Esophagus muscularis mucosa (tissue), 4 donors: ENCODE measurements at places on chromosomes 1 and 21. TPM values are rescaled to one million over a fixed set of nuclear protein-coding genes. Genes with fewer than 3 reads are reported as not detected.

ARHGAP30 gene
- 9.1 TPM for total RNA-seq

A3GALT2 gene
- total RNA-seq = not detected

DNA sequence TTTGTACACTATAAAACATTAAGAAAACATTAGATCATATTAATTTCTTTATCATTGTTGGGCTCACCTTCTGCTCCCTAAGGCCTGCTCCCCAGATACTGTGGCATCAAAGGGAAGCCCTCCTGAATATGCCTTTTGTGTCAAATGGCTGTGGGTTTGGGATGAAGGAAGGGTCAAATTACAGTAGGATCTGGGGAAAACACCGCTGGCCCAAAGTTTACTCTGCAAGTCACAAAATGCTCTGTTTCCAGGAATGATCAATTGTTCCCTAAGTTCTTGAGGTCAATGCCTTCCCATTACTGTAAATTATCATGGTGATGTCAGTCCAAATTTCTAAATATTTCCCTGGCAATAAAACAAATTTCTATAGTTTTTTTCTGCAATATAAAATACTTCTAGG is 6.8 kb upstream of the ITLN2 start:
- DNase-seq = no peak
- H3K4me3 ChIP-seq = no peak overlapping the region
- H3K36me3 ChIP-seq = no peaks in the 10 kb centered on the region
- H3K4me1 ChIP-seq = no peaks in the 10 kb centered on the region

- H3K4me1 ChIP-seq = no peaks in the 10 kb centered on the region
- H3K4me3 ChIP-seq = no peak overlapping the region
- no peaks in the 10 kb centered on the region for H3K27me3 ChIP-seq
- no peak for DNase-seq
- H3K36me3 ChIP-seq = no peaks in the 10 kb centered on the region
These were observed 215.4 kb downstream of the ASTN1 start for GRCh38 chr1:176949033-176949662.

DNA sequence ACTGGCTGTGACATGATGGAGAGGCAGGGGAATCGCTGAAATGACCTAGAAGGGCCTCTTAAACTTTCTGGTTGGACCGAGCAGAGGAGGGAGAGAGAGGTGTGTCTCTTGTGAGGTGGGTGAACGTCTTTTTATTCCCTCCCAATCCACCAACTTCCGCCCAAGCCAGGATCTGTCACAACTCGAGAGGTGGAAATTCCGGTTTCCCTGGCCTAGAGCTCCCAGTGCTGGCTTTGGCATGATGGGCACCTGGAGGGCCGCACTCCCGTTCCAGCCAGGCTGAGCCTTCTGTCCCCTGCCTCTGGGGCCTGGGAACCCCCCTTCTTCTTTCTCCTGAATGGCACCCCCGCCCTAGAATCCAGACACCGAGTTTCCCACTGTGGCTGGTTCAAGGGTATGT is at the start of gene SEMA4A:
TSS of gene SEMA4A (plus strand) at position 224 of the 400 bp plus-strand sequence. CDS start 994 bp downstream, outside the sequence.
- no peaks in the 10 kb centered on the region for H3K36me3 ChIP-seq
- H3K27ac ChIP-seq = no peak within 1 kb of the TSS
- no peaks in the 10 kb centered on the region for H3K4me1 ChIP-seq
- DNase-seq = no peak

GRCh38 chr21:35925497-35925896 is 134.8 kb downstream of the SETD4 start:
- peak; percentile 90 for DNase-seq
- no peak overlapping the region for H3K4me3 ChIP-seq
- no peaks in the 10 kb centered on the region for H3K4me1 ChIP-seq
- no peaks in the 10 kb centered on the region for H3K27me3 ChIP-seq
- H3K36me3 ChIP-seq = no peaks in the 10 kb centered on the region

DNA sequence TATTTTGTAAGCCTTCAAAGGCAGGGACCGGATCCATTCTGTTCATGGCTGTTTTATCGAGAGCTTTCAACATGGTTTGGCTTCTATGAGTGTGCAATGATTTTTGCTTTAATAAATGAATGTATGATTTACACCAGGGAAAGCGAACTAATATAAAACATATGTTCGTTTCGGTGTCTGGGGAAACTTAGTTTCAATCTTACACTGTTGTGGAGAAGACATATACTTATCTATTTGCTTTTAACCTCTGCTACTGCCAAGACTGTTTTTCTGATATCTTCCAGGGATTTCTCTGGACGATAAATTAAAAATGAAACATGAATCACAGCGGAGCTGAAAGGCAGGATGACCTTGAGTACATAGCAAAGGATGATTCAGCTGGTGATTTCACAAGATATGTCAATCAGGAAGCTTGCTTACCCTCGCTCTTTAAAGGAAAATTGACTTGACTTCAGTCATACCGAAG is 14.7 kb upstream of the CYYR1 start:
- H3K27ac ChIP-seq = no peak overlapping the region
- no peaks in the 10 kb centered on the region for H3K27me3 ChIP-seq
- H3K4me1 ChIP-seq = no peaks in the 10 kb centered on the region
- DNase-seq = no peak
- H3K4me3 ChIP-seq = peak overlapping the region; percentile 26

DNA sequence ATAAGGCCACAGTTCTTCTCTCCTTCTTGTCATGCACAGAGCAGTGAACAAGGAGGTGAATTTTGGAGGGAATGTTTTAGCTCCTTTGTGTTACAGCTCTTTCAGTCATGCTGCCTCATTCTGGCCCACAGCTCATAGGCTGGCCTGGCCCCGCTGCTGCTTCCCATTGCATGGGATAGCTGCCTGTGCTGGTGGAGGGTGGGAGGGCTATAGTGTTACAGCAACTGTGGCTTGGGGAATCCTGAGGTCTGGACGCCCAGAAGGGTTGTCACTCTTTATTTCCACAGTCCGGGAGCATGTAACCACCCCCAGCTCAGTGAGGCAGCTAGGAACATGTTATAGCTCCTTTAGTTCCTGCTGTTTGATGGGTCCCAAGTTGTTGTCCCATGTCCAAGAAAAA is 210.3 kb downstream of the AMY1C start:
- H3K4me1 ChIP-seq = no peaks in the 10 kb centered on the region
- H3K27me3 ChIP-seq = no peaks in the 10 kb centered on the region
- no peak overlapping the region for H3K4me3 ChIP-seq
- H3K36me3 ChIP-seq = no peaks in the 10 kb centered on the region
- H3K27ac ChIP-seq = no peak overlapping the region

GRCh38 chr1:158035014-158035413 is 41.6 kb downstream of the KIRREL1 start:
- no peak overlapping the region for H3K27ac ChIP-seq
- DNase-seq = no peak

- no peak overlapping the region for H3K27ac ChIP-seq
- no peaks in the 10 kb centered on the region for H3K27me3 ChIP-seq
- H3K36me3 ChIP-seq = no peaks in the 10 kb centered on the region
- no peaks in the 10 kb centered on the region for H3K4me1 ChIP-seq
These were observed 179.3 kb downstream of the BARHL2 start for GRCh38 chr1:90537606-90538362.

GRCh38 chr1:119713749-119714456 is 2.2 kb downstream of the PHGDH start:
- H3K4me1 ChIP-seq = peaks cover 39% of the 10 kb centered on the region
- no peaks in the 10 kb centered on the region for H3K27me3 ChIP-seq
- H3K4me3 ChIP-seq = no peak overlapping the region
- H3K27ac ChIP-seq = peak overlapping the region; percentile 88

DNA sequence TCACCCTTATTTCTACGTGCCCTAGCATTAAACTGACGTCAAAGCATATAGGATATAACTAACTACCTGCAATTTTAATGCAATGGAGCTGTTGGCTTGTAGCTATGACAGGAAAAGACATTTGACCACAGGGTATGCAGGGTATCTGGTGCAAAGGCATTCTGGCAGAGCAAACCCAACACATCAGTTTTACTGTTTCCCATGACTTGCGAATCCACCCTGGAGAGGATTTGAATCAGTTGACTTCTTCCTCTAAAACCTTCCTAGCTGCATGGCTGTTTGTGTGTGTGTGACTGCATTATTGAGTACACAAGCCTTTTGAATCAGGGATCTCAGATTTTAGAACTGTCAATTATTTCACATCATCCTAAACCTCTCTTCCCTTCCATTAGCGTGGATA is 41.7 kb upstream of the SYT14 start:
- H3K4me1 ChIP-seq = no peaks in the 10 kb centered on the region
- H3K4me3 ChIP-seq = no peak overlapping the region
- no peak for DNase-seq
- no peak overlapping the region for H3K27ac ChIP-seq
- no peaks in the 10 kb centered on the region for H3K27me3 ChIP-seq

GRCh38 chr1:17717594-17718535 is 37.3 kb upstream of the ACTL8 start:
- no peaks in the 10 kb centered on the region for H3K4me1 ChIP-seq
- no peaks in the 10 kb centered on the region for H3K36me3 ChIP-seq
- H3K27me3 ChIP-seq = no peaks in the 10 kb centered on the region
- no peak overlapping the region for H3K4me3 ChIP-seq
- DNase-seq = no peak
- no peak overlapping the region for H3K27ac ChIP-seq

- H3K4me1 ChIP-seq = no peaks in the 10 kb centered on the region
- no peak overlapping the region for H3K4me3 ChIP-seq
- DNase-seq = no peak
- no peaks in the 10 kb centered on the region for H3K36me3 ChIP-seq
These were observed 182.6 kb upstream of the ARHGEF16 start for GRCh38 chr1:3271866-3272265.

DNA sequence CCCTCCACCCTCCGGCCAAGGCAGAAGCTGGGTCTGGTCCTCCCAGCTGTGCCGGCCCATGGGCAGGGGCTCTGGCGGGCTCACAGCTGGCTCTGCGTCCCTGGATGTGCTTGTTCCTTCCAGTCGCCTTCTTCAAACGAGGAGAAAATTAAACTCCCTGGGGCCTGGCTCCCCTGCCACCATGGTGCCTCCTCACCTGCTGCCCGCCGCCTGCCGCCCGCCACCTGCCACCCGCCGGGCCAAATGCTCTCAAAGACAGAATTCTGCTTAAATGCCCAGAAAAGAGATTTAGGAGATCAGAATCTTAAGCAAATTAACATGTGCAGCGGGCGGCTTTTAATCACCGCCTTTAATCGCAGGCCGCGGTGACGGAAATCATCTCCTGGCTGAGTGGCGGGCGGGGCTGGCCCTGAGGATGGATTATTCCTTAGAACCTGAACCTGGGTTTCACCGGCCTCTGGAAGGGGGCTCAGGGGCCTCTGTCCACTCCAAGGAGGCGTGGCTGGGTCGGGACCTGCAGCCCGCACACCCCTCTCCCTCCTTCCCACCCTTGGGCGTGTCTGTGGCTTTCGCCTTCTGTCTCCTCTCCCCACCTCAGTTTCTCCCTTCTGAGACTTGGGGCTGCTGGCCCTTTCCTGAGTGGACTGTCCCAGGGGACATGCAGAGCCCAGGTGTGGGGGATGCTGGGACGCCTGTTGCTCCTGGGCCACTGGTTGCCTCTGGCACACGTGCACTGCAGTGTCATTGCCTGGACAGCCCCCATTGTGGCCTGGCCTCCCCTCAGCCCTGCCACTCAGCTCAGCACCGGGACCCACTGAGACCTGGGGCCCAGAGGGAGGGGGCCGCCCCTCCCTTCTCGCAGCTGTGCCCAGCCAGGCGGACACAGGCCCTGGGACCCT is 10.5 kb upstream of the PLCH2 start:
- H3K27me3 ChIP-seq = peaks cover 34% of the 10 kb centered on the region
- no peaks in the 10 kb centered on the region for H3K36me3 ChIP-seq
- H3K4me1 ChIP-seq = peaks cover 12% of the 10 kb centered on the region
- no peak for DNase-seq
- no peak overlapping the region for H3K4me3 ChIP-seq
- no peak overlapping the region for H3K27ac ChIP-seq

DNA sequence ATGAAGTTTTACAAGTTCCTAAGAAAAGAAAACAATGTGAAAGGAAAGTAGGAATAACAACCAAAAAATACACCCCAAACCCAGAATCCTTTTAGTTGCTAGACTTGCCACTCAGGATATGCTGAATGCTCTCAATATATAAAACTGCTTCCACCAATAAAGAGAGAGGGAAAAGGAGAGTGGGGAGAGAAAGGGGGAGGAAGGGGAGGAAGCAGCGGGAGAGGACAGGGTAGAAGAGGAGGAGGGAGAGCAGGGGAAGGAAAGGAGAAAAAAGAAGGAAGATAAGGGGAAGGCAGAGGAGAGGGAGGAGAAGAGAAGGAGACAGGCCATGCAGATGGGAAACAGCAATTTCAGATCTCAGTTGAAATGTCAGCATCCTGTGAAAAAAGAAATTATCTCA is 198.4 kb downstream of the VAV3 start:
- H3K27me3 ChIP-seq = no peaks in the 10 kb centered on the region
- H3K4me3 ChIP-seq = no peak overlapping the region
- DNase-seq = no peak
- no peaks in the 10 kb centered on the region for H3K36me3 ChIP-seq
- no peak overlapping the region for H3K27ac ChIP-seq
- H3K4me1 ChIP-seq = no peaks in the 10 kb centered on the region

GRCh38 chr1:149995927-149996326 is 14.6 kb downstream of the OTUD7B start:
- DNase-seq = no peak
- no peak overlapping the region for H3K27ac ChIP-seq
- H3K4me1 ChIP-seq = peaks cover 49% of the 10 kb centered on the region

GRCh38 chr1:156086256-156086662 is 4.0 kb upstream of the MEX3A start:
- peaks cover 53% of the 10 kb centered on the region for H3K4me1 ChIP-seq
- no peaks in the 10 kb centered on the region for H3K36me3 ChIP-seq
- H3K27ac ChIP-seq = no peak overlapping the region
- no peak overlapping the region for H3K4me3 ChIP-seq
